ENCODE measurements at places on chromosomes 16 and 17.

DNA sequence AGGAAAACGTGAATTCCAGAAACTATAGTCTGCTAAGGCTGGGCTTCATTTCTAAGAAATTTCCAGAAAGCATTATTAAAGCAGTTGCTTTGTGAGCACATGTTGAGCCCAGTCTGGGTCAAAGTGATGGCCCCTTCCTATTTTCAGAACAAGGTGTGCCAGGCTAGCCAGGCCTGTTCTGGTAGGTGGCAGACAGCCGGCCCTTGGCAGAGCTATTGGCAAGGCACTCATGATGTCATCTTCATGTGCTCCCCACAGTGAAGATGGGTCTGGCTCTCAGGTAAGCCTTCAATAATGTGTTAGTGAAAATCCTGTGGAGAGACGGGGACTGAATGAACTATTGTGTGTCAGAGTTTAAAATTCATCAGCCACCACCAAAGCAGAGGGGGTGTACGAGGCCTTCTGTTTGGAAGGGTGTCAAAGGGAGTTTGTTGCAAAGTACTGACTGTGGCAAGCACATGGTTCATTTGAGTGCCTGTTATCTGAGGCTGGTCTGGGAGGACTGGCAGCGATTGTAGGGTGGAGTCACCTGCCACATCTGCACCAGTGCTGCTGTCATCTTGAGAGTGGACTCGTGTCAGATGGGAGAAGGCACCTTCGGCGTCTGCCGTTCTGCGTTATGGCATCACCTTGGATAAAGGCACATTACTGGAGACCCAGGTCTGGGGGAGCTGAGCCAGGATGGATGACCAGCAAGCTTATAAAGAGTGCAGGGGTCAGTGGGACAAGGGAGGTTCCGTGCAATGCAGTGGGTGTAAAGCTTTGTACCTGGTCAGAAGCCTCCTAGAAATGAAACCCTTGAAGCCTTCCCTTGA, 43.4 kb downstream of the KSR1 start:
- no peak overlapping the region for H3K27ac ChIP-seq
- no peaks in the 10 kb centered on the region for H3K4me1 ChIP-seq
- H3K27me3 ChIP-seq = no peaks in the 10 kb centered on the region
- H3K36me3 ChIP-seq = peaks cover 36% of the 10 kb centered on the region
- H3K4me3 ChIP-seq = no peak overlapping the region

DNA sequence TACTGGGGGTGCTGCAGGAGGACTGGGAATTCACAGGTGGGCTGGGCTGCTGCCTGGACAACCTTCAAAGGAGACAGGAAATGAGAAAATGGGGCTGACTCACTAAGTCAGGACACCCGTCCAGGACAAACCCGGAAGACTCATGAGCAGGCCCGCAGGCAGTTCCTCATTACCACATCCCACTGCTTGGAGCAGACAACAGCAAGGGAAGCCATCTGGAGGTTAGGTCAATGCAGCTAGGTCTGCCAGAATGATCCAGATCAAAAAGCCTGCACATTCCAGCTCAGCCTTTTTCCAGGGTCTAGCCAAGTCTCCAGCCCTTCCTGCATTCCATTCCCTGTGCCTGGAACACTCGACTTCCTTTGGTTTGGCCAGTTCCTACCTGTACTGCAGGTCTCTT, 536.5 kb upstream of the CDH11 start:
- H3K27ac ChIP-seq = no peak overlapping the region
- no peaks in the 10 kb centered on the region for H3K36me3 ChIP-seq
- no peaks in the 10 kb centered on the region for H3K27me3 ChIP-seq
- H3K4me3 ChIP-seq = no peak overlapping the region
- H3K4me1 ChIP-seq = no peaks in the 10 kb centered on the region

GRCh38 chr16:17803625-17804410, 333.1 kb upstream of the XYLT1 start:
- DNase-seq = no peak
- no peaks in the 10 kb centered on the region for H3K27me3 ChIP-seq
- H3K4me3 ChIP-seq = no peak overlapping the region
- H3K4me1 ChIP-seq = no peaks in the 10 kb centered on the region
- no peak overlapping the region for H3K27ac ChIP-seq
- no peaks in the 10 kb centered on the region for H3K36me3 ChIP-seq

DNA sequence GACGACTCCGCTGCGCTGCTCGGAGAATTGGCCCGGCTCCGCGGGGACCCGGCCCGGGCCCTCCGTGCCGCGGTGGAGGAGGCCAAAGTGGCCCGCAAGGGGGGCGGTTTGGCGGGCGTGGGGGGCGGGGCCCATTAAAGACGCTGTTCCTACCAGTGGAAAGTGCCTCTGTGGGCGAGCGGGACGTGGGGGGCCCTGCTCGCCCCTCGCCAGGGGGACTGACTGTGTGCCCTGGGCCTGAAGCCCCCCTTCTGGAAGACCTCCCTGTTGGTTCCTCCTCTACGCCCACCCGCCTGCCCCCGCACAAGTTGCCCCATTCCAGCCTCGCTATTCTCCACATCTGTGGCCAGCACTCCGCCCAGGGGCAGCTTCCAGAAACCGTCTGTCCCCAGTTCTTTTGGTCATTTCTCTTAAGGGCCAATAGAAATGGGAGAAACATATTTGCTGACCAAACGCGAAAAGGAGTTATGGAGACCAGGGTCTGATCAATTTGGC, 1.9 kb upstream of the FGF11 start:
- H3K4me3 ChIP-seq = peak overlapping the region; percentile 90
- H3K27ac ChIP-seq = peak overlapping the region; percentile 24
- H3K27me3 ChIP-seq = peaks cover 39% of the 10 kb centered on the region
- peaks cover 20% of the 10 kb centered on the region for H3K36me3 ChIP-seq
- peaks cover 45% of the 10 kb centered on the region for H3K4me1 ChIP-seq

DNA sequence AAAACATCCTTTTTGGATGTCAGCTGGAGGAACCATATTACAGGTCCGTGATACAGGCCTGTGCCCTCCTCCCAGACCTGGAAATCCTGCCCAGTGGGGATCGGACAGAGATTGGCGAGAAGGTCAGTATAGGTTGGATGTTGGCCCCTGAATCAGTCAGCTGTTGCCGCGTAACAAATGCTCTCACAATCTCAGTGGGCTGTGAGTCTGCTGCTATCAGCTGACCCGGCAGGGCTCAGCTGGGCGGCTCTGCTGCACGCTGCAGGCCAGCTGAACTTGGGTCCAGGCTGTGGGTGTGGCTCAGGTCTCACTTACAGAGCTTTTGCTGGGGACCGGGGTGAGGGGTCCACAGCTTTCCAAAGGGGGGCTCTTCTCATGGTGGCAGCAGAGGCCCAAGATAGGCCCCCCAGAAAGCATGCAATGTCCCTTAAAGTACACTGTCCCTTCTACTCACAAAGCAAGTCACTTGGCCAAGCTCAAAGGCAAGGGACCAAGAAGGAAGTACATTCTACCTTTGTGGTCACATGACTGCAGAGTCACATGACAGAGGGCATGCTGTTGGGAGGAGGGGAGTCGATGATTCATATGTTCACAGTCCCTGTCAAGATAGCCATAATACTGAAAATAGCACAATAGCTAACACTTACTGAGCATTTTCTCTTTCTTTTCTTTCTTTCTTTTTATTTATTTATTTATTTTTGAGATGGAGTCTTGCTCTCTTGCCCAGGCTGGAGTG, 134.2 kb downstream of the ABCC1 start:
- peak; percentile 21 for DNase-seq
- H3K27ac ChIP-seq = no peak overlapping the region
- no peaks in the 10 kb centered on the region for H3K4me1 ChIP-seq
- peaks cover 62% of the 10 kb centered on the region for H3K36me3 ChIP-seq
- H3K27me3 ChIP-seq = no peaks in the 10 kb centered on the region
- no peak overlapping the region for H3K4me3 ChIP-seq

GRCh38 chr17:50549256-50549941, 2.4 kb downstream of the SPATA20 start:
- peaks cover 14% of the 10 kb centered on the region for H3K27me3 ChIP-seq
- H3K36me3 ChIP-seq = no peaks in the 10 kb centered on the region
- peaks cover 12% of the 10 kb centered on the region for H3K4me1 ChIP-seq

GRCh38 chr16:9124908-9125584, 33.6 kb downstream of the HAPSTR1 start:
- no peak overlapping the region for H3K4me3 ChIP-seq
- H3K36me3 ChIP-seq = peaks cover 40% of the 10 kb centered on the region
- no peak for DNase-seq
- no peaks in the 10 kb centered on the region for H3K27me3 ChIP-seq
- no peak overlapping the region for H3K27ac ChIP-seq
- H3K4me1 ChIP-seq = peaks cover 54% of the 10 kb centered on the region

DNA sequence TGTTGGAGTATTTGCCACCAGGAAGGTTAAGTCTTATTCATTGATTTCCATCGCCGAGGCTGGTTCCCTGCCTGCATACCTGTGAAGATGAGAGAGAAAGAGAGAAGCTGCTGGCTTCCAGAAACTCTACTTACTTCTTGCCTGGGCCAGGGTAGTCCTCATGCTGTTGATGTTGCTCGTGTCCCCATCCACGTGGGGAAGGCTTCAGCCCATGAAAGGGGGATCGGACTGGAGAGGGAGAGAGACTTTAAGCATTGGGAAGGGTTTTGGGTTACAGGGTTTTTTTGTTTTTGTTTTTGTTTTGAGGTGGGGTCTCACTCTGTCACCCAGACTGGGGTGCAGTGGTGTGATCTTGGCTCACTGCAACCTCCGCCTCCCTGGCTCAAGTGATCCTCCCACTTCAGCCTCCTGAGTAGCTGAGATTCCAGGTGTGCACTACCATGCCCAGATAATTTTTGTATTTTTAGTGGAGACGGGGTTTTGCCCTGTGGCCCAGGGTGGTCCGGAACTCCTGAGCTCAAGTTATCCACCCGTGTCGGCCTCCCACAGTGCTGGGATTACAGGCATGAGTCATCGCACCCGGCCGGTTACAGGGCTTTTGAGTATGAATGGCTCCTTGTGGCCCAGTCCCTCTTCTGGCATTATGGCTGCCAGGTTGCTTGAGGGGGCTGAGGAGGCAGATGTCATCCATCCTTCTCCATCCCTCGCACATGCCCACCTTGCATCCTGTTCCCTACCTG, 26.6 kb downstream of the ITGB3 start:
- no peak for DNase-seq
- no peaks in the 10 kb centered on the region for H3K36me3 ChIP-seq
- H3K4me3 ChIP-seq = no peak overlapping the region
- peaks cover 4% of the 10 kb centered on the region for H3K27me3 ChIP-seq

GRCh38 chr16:87664792-87665191, 62.5 kb downstream of the JPH3 start:
- DNase-seq = no peak
- no peaks in the 10 kb centered on the region for H3K4me1 ChIP-seq
- H3K36me3 ChIP-seq = no peaks in the 10 kb centered on the region
- H3K4me3 ChIP-seq = no peak overlapping the region
- H3K27me3 ChIP-seq = peaks cover 4% of the 10 kb centered on the region
- no peak overlapping the region for H3K27ac ChIP-seq

DNA sequence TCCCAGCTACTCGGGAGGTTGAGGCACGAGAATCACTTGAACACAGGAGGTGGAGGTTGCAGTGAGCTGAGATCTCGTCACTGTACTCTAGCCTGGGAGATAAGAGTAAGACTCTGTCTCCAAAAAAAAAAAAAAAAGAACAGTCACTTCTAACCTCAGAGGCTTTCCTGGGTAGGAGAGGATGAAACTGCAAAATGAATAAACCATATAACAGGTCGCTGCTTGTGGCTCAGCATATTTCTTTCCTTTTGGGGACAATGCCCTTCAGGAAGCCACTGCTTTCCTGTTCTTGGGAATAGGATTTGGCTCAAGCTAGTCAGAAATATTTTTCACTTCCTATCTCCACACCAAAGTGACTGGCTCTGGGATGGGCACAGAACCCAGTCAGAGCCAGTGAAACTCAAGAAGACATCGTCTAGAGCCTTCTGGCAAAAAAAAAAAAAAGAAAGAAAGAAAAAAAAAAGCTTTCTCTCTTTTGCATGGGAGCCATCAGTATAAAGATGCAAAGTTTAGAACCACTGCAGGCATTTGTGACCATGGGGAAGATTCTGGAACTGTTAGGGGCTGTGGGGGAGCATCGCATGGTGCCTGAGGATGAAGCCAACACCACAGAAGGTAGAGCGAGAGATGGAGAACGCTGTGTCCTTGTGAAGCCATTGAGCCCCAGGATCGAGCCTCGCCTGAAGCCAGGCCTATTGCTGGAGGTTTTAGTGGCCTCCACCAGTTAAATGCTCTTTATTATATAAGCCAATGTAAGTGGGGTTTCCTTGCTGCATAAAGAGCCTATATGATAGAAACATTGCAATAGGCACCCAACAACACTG, 71.8 kb upstream of the MRTFB start:
- peaks cover 6% of the 10 kb centered on the region for H3K4me1 ChIP-seq
- DNase-seq = no peak
- H3K27ac ChIP-seq = no peak overlapping the region
- no peak overlapping the region for H3K4me3 ChIP-seq
- H3K27me3 ChIP-seq = peaks cover 6% of the 10 kb centered on the region
- H3K36me3 ChIP-seq = no peaks in the 10 kb centered on the region

GRCh38 chr16:69366431-69366830, 14.8 kb upstream of the TMED6 start:
- peaks cover 65% of the 10 kb centered on the region for H3K36me3 ChIP-seq
- no peaks in the 10 kb centered on the region for H3K27me3 ChIP-seq
- H3K4me3 ChIP-seq = no peak overlapping the region
- no peak overlapping the region for H3K27ac ChIP-seq
- H3K4me1 ChIP-seq = peaks cover 7% of the 10 kb centered on the region

DNA sequence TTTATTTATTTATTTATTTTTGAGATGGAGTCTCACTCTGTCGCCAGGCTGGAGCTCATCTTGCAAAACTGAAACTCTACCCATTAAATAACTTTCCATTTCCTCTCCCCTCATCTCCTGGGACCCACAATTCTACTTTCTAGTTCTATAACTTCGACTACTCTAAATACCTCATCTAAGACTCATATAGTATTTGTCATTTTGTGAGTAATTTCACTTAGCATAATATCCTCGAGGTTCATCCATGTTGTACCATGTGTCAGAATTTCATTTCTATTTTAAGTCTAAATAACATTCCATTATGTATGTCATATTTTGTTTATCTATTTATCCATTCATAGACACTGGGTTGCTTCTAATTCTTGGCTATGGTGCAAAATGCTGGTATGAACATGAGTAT, 5.1 kb upstream of the NT5M start:
- no peak overlapping the region for H3K4me3 ChIP-seq
- H3K27me3 ChIP-seq = peaks cover 2% of the 10 kb centered on the region
- H3K36me3 ChIP-seq = no peaks in the 10 kb centered on the region
- no peak for DNase-seq

- H3K4me1 ChIP-seq = no peaks in the 10 kb centered on the region
- peaks cover 3% of the 10 kb centered on the region for H3K27me3 ChIP-seq
- DNase-seq = no peak
Observed at GRCh38 chr17:45824475-45824874, 20.2 kb upstream of the SPPL2C start.

DNA sequence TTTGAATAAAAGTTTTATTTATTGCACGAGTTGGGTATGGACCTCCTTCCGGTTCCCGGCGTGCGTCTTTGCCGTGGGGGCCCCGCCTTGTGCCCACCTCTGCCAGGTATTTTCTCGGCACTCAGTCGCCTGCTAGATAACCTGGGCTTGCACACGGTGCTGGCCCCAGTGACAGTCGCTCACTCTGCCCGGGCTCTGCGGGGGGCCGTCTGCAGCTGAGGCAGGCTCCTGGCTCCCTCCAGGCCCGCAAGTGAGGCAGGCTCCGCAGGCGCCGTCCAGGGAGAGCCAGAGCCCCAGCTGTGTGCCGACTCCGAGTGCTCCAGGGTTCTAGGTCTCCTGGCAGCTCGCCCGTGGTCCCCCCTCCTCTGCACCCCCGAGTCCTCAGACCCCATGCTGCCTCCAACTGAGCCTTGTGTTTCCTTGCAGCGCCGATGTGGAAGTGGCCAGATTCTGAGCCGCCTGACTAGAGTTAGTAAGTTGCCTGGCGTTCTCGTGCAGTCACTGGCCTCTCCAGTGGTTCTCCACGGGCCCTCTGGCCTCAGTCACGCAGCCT, 54.7 kb upstream of the PVALEF start:
- H3K27ac ChIP-seq = no peak overlapping the region
- no peak overlapping the region for H3K4me3 ChIP-seq
- H3K27me3 ChIP-seq = no peaks in the 10 kb centered on the region
- no peaks in the 10 kb centered on the region for H3K4me1 ChIP-seq
- DNase-seq = no peak

Data from activated CD4-positive, alpha-beta memory T cell treated with anti-CD3 and anti-CD28 coated beads, Interleukin-2, amount 10 ng/mL, durations not matched to agents 7 days and 5 days (primary cell).